ENCODE measurements at places on chromosomes 3 and 15.
A peak's percentile ranks its signal among the peaks of the same experiment; 100 is the strongest.

- no peak for DNase-seq
Measured at GRCh38 chr15:90358124-90359033, 6.3 kb downstream of the ZNF774 start.

DNA sequence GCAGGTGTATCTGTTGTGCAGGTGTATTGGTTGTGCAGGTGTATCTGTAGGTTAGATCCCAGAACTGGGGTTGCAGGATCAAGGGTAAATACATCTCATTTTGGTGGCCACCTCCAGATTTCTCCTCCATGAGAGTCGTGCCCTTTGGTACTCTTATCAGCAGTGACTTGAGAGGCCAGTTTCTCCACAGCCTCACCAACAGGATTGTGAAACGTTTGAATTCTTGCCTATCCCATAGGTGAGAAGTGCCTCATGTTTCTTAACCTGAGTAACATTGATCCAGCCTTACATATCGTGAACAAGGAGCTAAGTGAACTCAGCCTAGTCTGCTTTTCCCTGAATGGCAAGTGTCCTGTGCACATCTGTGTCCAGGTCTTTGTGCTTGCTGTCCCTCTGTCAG, 55.4 kb downstream of the CMTM8 start:
- DNase-seq: no peak

- DNase-seq: no peak
Measured at GRCh38 chr3:65617209-65617608, 421.5 kb downstream of the MAGI1 start.

DNA sequence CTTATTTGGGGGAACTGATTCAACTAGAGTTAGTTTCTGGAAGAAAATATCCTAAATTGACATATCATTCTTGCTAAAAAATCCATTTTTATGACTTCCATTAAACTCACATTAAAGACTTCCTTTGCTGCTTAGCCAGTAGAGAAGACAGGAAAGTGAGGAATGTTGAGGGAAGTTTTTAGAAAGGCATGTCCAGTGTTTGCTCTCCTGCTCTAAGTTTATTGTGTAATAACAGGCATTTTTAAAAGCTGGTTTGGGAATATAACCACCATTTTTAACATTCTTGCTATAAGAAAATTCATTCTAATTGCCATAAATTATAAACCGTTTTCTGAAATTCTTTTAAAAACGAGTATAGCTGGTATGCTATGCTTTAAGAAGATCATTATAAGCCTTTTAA, 428.0 kb downstream of the RAP2B start:
- DNase-seq: no peak

DNA sequence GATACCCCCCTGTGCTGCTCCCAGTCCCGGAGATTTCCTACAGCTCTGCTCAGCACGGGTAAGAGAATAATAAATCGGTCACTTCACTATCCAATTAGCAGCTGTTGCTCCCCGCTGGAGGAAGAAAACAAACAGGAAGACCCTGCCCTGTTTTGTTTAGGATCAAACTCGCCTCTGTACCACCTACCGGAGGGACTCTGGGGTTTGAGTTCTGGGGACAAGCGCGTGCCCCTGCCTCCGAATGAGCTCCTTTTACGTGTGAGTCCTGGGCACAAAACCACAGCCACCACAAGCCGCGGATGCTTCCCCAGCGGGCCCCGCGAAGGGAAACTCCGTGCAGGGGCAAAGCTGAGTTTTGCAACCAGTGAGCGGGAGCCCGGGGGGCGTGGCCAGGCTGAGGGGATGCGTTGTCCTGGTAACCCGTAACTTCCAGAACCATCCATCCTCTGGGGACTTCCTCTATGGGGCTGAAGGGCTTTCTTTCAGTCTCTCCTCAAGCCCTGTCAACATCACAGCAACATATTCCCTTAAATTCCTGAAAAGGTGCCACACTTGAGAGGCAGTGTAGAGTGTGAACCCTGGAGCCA, 315.7 kb upstream of the PROK2 start:
- DNase-seq: peak; percentile 83

DNA sequence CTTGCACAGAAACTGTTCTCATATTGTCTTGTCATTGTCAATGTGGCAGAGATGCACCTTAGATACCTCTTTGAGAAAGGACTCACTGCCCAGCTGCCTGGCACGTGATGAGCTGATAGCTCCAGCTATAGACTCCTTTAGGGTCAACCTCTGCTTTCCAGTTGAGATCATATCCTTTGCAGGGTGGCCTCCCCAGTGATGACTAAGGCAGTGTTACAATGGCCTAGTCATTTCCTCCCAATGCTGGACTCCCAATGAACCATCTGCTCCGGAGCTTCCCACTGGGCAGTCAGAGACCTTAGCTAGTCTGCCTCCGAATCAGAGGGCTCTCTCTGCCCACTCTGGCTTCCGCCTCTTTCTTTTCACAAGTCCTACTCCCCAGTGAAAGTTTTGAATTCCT, 79.5 kb downstream of the CHRD start:
- no peak for DNase-seq

GRCh38 chr3:117408811-117409210, 699.2 kb downstream of the TUSC7 start:
- DNase-seq: no peak

GRCh38 chr3:44420676-44421075, 56.8 kb downstream of the ZNF445 start:
- DNase-seq: no peak

DNA sequence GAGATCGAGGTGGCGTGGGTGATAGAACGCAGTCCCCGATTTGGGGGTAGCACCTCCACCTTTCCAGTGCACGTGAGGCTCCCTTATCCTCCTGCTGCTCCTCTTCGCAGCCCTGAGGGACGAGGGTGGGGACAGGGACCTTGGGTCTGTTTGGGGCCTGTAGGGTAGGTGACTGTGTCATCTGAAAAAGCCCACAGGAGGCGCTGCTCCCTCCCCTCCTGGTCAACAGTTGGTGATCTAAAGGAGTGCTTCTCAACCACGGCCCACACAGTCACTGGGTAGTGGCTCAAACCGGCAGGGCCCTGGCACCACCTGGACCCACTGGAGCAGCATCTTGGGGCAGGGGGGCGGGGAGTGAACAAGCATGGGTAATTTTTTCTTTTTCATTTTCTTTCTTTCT, 7.1 kb downstream of the LRRK1 start:
- DNase-seq: no peak

DNA sequence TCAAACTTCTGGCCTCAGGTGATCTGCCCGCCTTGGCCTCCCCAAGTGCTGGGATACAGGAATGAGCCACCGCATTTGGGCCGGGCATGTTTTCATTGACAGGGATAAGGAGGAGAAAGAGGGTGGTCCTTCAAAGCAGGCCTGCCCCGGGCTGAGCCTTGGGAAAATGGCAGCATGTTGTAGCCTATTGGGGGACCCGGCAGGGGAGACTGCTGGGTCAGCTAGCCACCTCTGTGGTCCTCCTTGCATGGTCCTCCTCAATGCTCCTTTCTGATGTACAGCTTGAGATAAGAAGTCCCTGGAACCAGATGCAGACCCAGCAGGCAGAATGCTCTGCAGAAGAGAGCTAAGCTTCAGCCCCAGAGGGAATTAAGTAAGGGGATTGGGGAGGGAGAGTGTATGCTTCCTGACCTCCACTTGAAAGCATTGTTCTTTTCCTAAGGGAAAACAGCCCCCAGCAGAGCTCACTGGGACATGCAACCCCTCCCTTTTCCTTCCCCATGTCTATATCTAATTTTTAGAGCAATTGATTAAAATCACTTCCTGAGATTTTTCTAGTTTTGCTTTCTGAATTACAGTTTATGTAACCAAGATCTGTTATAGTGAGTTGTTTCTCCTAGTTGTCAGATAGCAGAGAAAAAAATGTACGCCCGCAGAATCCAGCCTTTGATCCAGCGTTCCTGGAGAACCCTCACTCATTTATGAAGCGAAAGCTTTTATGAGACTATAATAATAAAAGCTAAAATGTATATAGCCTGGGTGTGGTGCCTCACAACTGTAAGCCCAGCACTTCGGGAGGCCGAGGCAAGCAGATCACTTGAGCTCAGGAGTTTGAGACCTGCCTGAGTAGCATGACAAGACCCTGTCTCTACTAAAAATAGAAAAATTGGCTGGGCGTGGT, 48.7 kb upstream of the VILL start:
- DNase-seq: no peak
